ENCODE measurements at places on chromosomes 5 and 9.
A peak's percentile ranks its signal among the peaks of the same experiment; 100 is the strongest.

- DNase-seq = no peak
These were observed 13.3 kb downstream of the CAMK4 start for GRCh38 chr5:111237470-111237869.

- DNase-seq = no peak
These were observed 77.3 kb downstream of the UBE2QL1 start for GRCh38 chr5:6525910-6526309.

- no peak for DNase-seq
These were observed 75.5 kb upstream of the ELL2 start for GRCh38 chr5:96037128-96037527.

GRCh38 chr5:18553269-18553668 is 919.0 kb downstream of the TAF11L14 start:
- DNase-seq = no peak

GRCh38 chr5:145912019-145912418 is 24.4 kb upstream of the SH3RF2 start:
- no peak for DNase-seq

- DNase-seq = peak; percentile 48
These were observed 222.0 kb upstream of the KLF4 start for GRCh38 chr9:107711542-107711941.

GRCh38 chr5:9739135-9739534 is 109.0 kb upstream of the TAS2R1 start:
- DNase-seq = no peak

GRCh38 chr5:5154733-5155132 is 14.6 kb downstream of the ADAMTS16 start:
- DNase-seq = no peak

GRCh38 chr9:16352791-16353401 is 517.6 kb downstream of the BNC2 start:
- DNase-seq = no peak

DNA sequence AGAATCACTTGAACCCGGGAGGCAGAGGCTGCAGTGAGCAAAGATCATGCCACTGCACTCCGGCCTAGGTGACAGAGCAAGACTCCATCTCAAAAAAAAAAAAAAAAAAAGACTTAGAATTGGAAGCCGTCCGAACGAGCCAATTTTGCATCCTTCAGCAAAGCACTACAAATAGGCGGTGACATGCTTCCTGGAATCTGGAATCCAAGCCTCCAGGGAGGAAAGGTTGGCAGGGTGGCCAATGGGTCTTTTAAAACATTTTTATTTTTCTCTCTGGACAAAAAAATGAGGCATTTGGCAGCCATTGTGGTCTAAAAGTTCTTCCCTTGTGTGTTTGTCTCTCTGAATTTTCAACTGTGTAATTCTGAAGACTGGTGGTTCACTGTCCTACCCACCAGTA is 26.4 kb downstream of the GGTA1 start:
- DNase-seq = no peak

DNA sequence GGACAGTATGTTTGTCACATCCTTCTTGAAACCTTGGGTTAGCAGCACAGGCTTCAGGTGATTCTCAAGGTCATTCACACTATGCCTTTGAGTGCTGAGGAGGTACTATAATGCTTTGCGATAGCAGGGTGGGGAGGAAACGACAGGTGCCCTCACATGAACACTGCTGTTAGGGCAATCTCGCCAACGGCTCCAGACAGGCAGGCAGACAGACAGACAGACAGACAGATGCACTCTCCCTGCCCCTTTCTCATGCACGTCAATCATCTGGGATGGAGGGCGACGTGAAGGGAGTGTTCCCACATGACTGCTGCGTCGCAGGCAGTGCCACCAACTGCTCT is 82.9 kb downstream of the RAPGEF1 start:
- DNase-seq = no peak

- no peak for DNase-seq
These were observed 121.1 kb upstream of the GNA14 start for GRCh38 chr9:77769246-77769645.

DNA sequence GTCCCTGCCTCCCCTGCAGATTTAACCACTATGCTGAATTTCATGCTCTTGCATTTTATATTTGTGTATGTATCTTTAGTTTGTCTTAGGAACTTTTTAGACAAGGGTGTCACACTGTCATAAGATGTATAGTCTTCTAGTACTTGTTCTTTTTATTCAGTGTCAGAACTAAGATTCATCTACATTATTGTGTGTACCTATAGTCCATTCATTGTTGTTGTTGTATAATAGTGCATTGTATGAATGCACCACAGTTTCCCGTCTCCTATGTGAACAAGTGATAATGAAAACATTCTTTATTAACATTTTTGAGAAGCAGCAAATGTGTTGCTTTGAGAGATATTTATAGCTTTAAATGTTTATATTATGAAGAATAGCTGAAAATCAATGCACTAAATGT is 45.9 kb downstream of the SFXN1 start:
- DNase-seq = no peak

GRCh38 chr5:67983251-67984110 is 232.1 kb upstream of the PIK3R1 start:
- no peak for DNase-seq

- DNase-seq = no peak
These were observed 82.2 kb upstream of the TLE1 start for GRCh38 chr9:81771571-81771970.

DNA sequence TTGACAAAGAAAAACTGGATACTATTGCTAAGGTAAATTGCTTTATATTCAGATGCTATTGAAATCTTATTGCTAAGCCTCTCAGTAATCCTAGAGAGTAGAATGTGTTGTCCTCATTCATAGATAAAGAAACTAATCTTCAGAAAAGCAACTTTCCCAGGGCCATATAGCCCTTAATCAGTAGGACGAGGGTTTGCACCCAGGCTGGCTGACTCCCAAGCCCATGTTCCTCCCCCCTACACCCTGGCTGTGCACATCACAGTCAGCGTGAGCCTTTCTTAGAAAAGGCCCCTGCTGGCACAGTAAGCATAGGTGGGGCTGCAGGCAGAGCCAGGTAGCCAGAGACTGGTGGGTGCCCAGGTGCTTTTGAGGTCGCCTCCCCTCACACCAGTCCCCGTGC is 15.8 kb upstream of the GLIPR2 start:
- DNase-seq = no peak

- peak; percentile 67 for DNase-seq
These were observed 47.4 kb upstream of the BARX1 start for GRCh38 chr9:94002316-94003140.

DNA sequence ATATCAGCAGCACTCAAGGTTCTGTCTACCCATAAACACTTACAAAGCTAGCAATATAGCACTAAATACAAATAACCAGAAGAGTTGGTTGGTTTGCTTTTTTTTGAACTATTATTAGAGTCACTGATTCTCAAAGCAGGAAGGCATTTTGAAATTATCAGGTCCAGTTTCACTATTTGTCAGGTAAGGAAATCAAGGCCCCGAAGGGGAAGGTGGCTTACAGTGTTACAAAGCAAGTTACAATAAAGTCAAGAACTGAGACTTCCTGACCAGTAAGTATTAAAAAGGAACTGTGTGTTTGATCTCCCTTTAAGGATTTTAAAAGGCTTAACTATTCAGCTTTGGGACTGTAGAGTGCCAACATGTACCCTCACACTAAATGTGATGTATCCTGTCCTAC is 10.8 kb downstream of the C5orf15 start:
- no peak for DNase-seq

GRCh38 chr5:59559847-59560246 is 333.7 kb downstream of the PDE4D start:
- no peak for DNase-seq

- no peak for DNase-seq
These were observed 7.0 kb upstream of the GDNF start for GRCh38 chr5:37846786-37847310.

GRCh38 chr9:128723352-128723865 is 518 bp downstream of the ZDHHC12 start:
- no peak for DNase-seq

GRCh38 chr9:137448602-137448962 is 7.4 kb upstream of the ENTPD8 start:
- DNase-seq = no peak

- no peak for DNase-seq
These were observed 54.6 kb downstream of the AHRR start for GRCh38 chr5:375921-376798.

GRCh38 chr5:77492653-77493000 is 511 bp upstream of the WDR41 start:
- DNase-seq = no peak

DNA sequence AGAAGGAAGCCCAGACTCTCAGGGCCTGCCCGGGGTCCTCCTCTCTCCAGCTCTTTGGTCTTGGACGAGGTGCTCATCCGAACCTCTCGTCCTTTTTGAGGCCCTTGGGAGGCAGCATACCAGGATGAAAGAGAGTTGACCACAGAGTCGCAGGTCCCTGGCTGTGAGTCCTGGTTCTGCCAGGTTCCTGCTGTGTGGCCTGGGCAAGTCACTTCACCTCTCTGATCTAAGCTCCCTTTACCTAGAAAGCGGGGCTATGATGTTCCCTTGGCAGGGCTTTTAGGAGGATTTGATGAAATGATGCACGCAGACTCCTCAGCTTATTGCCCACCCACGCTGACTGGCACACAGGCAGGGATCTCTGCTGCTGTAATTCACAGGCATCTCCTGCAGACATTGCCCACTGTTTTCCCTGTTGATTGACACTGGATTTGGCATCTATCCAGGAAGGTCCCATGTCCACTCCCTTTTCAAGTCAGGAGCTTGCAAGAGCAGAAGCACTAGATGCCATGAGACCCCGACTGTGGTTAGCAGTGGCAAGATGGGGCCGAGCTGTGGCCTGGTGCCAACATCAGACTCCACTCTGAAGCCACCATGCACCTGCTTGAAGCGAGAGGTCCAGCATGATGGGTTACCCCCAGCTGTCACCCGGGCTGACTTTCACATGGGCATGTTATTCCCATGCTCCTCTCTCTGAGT is 71.5 kb downstream of the MACROH2A1 start:
- DNase-seq = no peak

DNA sequence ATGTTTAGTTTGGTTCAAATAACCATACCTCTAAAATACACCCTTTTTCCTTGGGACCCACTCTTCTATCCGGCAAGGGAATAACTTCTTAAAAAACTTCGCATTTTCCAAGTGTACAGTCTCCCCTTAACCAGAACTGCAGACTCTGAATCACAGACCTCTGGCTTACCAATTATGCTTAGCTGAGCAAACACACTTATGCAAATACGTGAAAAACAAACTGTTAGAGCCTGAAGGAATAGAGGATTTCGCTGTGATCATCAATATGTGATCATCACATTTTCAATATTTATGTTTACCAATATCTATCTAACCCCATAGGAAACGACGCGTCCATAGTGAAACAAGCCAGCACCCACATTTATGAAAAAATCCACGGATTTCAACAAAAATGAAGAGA is 1.3 kb downstream of the LPAR1 start:
- DNase-seq = no peak

DNA sequence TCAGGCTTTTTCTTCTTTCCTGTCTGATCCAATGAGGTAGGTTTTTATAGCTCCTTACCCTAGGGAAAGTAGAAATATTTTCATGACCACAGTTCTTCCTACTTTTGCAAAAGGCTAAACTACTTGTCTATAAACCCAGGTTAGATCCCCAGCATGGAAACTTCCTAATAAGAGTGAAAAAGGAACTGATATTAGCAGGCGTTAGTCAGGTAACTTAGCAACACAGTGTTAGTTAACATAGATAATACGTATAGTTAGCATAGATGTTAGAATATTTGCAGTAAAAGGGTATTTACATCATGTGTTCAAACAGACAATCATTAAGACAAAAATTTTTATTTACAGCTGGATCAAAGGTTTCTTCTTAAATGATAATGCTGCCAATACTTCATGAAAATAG is 162.9 kb upstream of the DAB2 start:
- no peak for DNase-seq

DNA sequence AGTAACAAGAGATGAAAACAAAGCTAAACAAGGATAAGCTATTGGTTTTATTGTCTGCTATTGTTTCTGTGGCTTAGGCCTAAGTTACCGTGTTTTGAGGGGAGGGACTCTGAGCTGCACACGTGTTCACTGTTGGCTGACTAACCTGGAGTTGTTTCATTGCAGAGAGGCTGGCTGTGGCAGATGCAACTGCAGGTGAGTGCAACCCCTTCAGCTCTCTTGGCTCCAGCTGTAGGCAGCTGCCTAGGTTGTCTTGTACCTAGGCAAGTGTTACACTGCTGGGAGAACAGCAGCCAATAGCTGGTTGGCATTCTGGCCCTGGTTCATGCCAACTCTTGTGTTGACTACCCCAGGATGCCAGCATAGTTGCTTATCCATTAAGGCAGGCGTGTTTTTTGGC is 17.6 kb upstream of the MATR3 start:
- DNase-seq = no peak

DNA sequence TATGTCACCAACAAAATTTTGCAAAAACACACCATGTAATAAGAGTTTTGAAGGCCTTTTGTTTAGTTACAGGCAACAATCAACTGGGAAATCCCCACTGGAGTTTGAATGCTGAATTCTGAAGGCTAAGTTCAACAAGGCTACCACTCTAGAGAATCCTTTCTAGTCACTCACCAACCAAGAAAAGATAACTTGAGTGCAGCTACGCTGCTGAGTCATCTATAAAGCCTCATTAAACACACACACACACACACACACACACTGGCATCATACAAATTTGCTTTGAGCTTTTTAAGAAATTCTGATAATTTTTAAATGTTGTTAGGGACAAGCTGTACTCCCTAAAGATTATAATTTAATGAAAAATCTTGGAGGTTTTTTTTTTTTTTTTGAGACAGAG is 219.6 kb downstream of the DENND1A start:
- no peak for DNase-seq

DNA sequence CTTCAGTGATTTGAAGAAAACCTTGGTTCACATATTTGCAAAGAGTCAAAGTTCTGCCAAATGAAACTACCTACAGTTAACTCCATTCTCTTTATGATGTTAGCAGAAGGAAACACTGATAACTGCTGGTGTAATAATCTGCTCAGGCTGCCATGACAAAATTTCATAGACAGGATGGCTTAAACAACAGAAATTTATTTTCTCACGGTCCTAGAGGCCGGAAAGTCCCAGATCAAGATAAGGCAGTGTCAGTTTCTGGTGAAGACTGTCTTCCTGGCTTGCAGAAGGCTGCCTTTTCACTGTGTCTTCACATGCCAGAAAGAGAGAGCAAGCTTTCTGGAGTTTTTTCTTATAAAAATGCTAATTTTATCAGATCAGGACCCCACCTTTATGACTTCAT is 102.4 kb upstream of the PARP8 start:
- DNase-seq = no peak

- DNase-seq = no peak
These were observed 49.1 kb downstream of the NDST1 start for GRCh38 chr5:150556859-150557508.

DNA sequence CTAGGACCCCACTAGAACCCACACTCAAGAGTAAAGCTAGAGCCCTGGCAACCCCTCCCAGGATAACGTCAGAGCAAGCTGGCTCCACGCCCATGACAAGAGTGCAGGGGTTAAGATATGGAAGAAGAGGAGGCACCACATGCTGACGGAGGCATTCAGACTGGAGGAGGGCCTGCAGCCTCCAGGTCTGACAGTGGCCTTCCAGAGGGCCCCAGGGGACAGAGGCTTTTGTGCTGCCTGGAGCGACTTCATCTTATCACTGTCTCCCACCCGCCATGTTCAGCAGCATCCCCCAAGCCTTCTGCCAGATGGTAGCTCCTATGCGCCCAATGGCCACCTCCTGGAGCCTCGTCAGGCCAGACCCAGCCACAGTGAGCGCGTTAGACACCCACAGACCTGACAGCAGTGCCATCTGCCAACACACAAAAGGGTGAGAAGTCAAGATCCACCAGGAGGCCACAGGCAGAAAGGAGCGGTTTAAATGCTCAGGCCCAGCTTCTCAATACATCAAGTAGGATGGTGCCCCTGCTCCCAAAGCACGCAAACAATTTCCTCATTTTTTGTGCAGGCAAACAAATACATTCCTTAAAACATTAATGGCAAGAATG is 65.8 kb downstream of the C5orf15 start:
- DNase-seq = peak; percentile 33
